CD14-positive monocyte (primary cell): ENCODE measurements at places on chromosomes 16 and 17. TPM values are rescaled to one million over a fixed set of nuclear protein-coding genes. Genes with fewer than 3 reads are reported as not detected.
A peak's percentile ranks its signal among the peaks of the same experiment; 100 is the strongest.

DNA sequence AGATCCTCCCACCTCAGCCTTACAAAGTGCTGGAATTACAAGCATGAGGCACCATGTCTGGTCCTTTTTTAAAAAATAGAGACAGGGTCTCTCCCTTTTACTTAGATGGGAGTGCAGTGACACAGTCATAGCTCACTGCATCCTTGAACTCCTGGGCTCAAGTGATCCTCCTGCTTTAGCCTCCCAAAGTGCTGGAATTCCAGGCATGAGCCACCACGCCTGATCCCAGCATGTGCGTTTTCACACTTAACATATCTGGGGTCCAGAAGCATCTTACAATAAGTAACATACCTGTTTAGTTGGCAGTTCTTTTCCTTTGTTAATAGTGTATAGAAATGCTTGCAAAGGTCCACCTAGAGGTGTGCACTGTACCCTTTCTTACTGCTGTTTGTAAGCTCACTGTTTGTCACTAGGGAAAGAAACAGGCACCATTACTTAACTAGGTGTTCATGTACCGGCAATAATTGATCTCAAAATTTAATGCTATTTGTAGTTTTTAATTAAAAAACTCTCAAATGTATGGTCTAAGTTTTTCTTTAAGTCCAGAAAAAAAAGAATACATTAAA lies 221.7 kb downstream of the RPTOR start:
- peaks cover 7% of the 10 kb centered on the region for H3K36me3 ChIP-seq
- no peak for DNase-seq
- no peak overlapping the region for H3K4me3 ChIP-seq

- H3K27me3 ChIP-seq = no peaks in the 10 kb centered on the region
- H3K27ac ChIP-seq = no peak overlapping the region
- no peak overlapping the region for H3K4me3 ChIP-seq
- H3K36me3 ChIP-seq = no peaks in the 10 kb centered on the region
Measured at GRCh38 chr16:50193594-50193993, 40.5 kb downstream of the TENT4B start.

The CDT1 gene
- polyA plus RNA-seq = 0.07 TPM

The RAP1GAP2 gene
- polyA plus RNA-seq = 28.7 and 48.4 TPM in 2 replicates

GRCh38 chr17:65558683-65559460 lies 2.6 kb downstream of the AXIN2 start:
- H3K4me3 ChIP-seq = no peak overlapping the region
- no peaks in the 10 kb centered on the region for H3K36me3 ChIP-seq
- peaks cover 61% of the 10 kb centered on the region for H3K27me3 ChIP-seq
- H3K27ac ChIP-seq = no peak overlapping the region

The MT4 gene
- polyA plus RNA-seq = not detected

The HSPB9 gene
- polyA plus RNA-seq = not detected

The MXRA7 gene
- polyA plus RNA-seq = 0.81 TPM

The NOXO1 gene
- polyA plus RNA-seq = not detected

- DNase-seq = no peak
- no peaks in the 10 kb centered on the region for H3K27me3 ChIP-seq
- no peak overlapping the region for H3K27ac ChIP-seq
- no peaks in the 10 kb centered on the region for H3K36me3 ChIP-seq
- no peak overlapping the region for H3K4me3 ChIP-seq
- H3K4me1 ChIP-seq = peaks cover 5% of the 10 kb centered on the region
Measured at GRCh38 chr17:29299031-29299430, 5.1 kb upstream of the NUFIP2 start.

GRCh38 chr17:81233316-81233715 lies 5.5 kb downstream of the TEPSIN start:
- peaks cover 30% of the 10 kb centered on the region for H3K4me1 ChIP-seq
- H3K4me3 ChIP-seq = no peak overlapping the region
- H3K36me3 ChIP-seq = peaks cover 61% of the 10 kb centered on the region
- no peak for DNase-seq

- no peak within 1 kb of the TSS for H3K27ac ChIP-seq
- peak; percentile 39 for DNase-seq
- peaks cover 25% of the 10 kb centered on the region for H3K4me1 ChIP-seq
- peaks cover 4% of the 10 kb centered on the region for H3K36me3 ChIP-seq
- peak within 1 kb of the TSS; percentile 27 for H3K4me3 ChIP-seq
Measured at GRCh38 chr16:67430977-67431774, at the start of gene HSD11B2. TSS of gene HSD11B2 (plus strand) at chr16:67431121. CDS start at chr16:67431249, 128 bp downstream.

The BAIAP3 gene
- not detected for polyA plus RNA-seq
